Activated naive CD8-positive, alpha-beta T cell treated with anti-CD3 and anti-CD28 coated beads, Interleukin-2, amount 10 ng/mL, durations not matched to agents 7 days and 5 days (primary cell): ENCODE measurements at places on chromosomes 4 and X. TPM values are rescaled to one million over a fixed set of nuclear protein-coding genes. Genes with fewer than 3 reads are reported as not detected.
A peak's percentile ranks its signal among the peaks of the same experiment; 100 is the strongest.

- no peak for DNase-seq
Observed at GRCh38 chr4:72449705-72450104, 119.3 kb downstream of the ADAMTS3 start.

DNA sequence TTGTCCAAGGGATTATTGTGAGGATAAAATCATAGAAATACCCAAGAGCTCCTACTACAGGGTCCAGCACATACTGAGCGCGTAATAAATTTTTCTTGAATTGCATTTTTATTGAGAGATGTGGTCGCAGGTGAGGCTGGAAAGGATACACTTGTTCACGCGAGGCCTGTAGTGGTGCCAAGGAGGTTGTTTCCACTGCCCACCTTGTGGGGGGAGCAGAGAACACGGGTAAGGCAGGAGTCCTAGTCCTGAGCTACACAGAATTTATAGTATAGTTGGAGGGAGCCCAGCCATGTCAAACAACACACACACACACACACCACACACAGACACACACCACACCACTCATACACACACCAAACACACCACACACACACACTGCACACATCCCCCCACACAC, 31.8 kb upstream of the CYP4V2 start:
- DNase-seq, result no peak

GRCh38 chr4:103853146-103853545, 133.4 kb upstream of the TACR3 start:
- no peak for DNase-seq

DNA sequence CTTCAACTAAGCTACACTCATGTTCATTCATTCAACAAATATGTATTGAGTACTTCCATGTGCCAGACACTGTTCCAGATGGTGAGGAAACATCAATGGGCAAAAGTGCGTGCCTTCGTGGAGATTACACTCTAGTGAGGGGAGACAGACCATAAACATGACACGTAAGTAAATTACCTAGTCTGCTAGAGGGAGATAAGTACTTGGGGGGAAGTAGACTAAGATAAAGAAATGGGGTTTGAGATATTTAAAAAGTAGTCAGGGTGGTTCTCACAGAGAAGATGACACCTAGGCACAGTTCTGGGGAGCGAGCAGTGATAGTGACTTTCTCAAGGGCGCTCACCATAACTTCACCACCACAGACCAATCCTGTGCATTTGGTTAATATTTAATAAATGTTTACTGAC, 11.7 kb downstream of the JCHAIN start:
- DNase-seq, result no peak

DNA sequence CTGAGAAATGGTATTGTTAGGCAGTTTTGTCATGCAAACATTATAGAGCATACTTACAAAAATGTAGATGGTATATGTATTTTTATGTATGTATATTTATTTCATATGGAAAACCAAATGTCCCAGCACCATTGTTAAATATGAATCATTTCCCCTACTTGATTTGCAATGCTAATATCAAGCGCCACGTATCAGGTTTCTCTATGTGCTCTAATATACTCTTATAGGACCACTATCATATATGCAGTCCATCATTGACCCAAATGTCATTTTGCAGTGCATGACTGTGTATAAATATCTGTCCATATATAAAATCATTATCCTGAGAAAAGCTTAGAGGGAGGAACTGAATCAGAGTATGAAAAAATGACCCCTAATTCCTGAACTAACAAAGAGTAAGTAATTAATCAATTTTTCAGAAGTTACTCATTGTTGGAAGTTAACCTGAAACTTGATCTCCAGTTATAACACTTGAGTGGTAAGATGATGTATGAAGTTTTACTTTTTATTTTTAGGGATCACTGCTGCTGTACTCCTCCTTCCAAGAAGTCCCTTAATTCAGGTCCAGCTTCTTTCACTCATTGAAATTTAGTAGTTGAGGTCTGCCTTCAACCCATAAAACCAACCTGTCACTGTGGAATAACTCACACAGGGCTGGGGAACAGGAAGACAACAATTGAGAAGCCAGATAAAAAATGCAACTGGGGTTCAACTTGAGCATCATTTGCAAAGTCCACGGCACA, 134.8 kb upstream of the LDB2 start:
- no peak for DNase-seq

- DNase-seq, result no peak
Observed at GRCh38 chr4:166499820-166500219, 626.8 kb downstream of the TLL1 start.

DNA sequence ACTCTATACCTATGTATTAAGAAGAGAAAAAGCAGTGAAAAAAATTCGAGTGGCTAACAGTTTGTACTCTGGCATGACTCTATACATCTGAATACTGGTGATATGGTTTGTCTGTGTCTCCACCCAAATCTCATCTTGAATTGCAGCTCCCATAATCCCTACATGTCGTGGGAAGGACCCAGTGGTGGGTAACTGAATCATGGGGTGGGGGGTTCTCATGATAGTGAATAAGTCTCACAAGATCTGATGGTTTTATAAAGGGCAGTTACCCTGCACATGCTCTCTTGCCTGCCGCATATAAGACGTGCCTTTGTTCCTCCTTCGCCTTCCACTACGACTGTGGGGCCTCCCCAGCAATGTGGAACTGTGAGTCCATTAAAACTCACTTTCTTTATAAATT, 70.4 kb downstream of the LRBA start:
- no peak for DNase-seq

GRCh38 chr4:22485737-22486136, 30.1 kb downstream of the ADGRA3 start:
- DNase-seq, result no peak

- DNase-seq, result no peak
Observed at GRCh38 chrX:54447461-54447860, 7.3 kb downstream of the TSR2 start.

DNA sequence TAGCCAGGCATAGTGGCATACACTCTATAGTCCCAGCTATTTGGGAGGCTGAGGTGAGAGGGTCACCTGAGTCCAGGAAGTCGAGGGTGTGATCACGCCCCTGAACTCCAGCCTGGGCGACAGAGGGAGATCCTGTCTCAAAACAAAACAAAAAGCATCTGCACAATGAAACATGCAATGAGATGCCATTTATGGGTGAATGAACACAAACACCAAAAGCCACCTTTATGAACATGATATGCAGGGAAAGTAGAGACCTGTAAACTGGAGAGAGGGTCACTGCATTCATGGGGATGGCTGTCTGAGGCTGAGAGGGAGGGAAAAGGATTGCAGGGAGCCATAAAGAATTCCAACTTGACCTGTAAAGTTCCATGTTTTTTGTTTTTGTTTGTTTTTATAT, 70.7 kb downstream of the EVC start:
- DNase-seq, result no peak

- DNase-seq, result no peak
Observed at GRCh38 chr4:93828332-93828994, at the start of gene ATOH1. TSS of gene ATOH1 (plus strand) at chr4:93828753. CDS start at chr4:93828927, 174 bp downstream.

DNA sequence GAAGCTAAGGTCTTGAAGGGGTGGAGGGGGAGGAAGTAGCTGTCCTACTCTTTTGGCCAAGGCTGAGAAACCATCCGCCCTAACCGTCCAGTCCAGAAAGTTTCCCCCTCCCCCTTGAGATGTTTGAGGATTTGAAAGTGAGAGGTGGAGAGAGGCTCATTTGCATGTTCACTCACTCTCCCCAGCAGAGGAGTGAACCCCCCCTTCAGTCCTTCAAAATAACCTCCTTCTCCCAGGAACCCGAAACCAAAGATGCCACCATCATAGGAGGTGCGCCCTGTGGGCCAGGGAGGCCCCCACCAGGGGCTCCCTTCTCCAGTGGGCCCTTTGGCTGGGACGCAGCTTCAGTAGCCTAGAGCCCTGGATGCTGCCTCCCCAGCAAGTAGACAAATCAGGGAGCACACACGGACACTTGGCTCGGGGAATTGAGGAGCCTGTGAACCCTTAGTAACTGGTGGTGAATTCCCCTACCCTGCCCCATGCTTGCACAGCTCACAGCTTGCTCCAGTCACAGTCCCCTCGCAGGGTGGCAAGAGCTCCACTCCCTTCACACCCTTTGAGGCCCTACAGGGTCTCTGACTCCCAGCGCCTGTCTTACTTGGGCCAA, 25.6 kb downstream of the ELF4 start:
- peak; percentile 46 for DNase-seq

The FABP2 gene
- 0.19 TPM for total RNA-seq

The RASL11B gene
- 0.22 TPM for total RNA-seq

The PCDH18 gene
- not detected for total RNA-seq

The AMTN gene
- total RNA-seq, result not detected

The COX7B2 gene
- not detected for total RNA-seq

The EREG gene
- not detected for total RNA-seq

The HSD17B10 gene
- 68.2 TPM for total RNA-seq

The PPP4R3C gene
- not detected for total RNA-seq

The MBTPS2 gene
- 8.1 TPM for total RNA-seq
